ENCODE measurements at places on chromosomes 5 and 9.

DNA sequence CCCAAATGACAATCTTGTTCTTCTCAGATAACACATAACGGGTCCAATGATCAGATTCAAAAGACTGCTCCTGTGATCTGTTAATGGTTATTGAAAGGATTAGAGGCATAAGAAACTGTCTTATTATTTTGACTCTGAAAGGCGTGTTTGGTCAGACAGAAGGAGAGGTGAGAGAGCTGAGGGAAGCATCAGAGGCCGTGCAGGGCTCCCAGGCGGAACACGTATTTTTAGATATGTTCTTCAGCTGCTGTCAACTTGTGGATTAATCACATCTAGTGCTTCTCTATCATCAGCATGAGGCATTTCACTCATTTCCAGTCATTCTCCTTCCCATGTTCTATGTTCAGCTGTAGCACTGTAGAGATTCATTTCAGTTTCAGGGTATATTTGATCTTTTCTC is 199.8 kb downstream of the MAPKAP1 start:
- DNase-seq: no peak

DNA sequence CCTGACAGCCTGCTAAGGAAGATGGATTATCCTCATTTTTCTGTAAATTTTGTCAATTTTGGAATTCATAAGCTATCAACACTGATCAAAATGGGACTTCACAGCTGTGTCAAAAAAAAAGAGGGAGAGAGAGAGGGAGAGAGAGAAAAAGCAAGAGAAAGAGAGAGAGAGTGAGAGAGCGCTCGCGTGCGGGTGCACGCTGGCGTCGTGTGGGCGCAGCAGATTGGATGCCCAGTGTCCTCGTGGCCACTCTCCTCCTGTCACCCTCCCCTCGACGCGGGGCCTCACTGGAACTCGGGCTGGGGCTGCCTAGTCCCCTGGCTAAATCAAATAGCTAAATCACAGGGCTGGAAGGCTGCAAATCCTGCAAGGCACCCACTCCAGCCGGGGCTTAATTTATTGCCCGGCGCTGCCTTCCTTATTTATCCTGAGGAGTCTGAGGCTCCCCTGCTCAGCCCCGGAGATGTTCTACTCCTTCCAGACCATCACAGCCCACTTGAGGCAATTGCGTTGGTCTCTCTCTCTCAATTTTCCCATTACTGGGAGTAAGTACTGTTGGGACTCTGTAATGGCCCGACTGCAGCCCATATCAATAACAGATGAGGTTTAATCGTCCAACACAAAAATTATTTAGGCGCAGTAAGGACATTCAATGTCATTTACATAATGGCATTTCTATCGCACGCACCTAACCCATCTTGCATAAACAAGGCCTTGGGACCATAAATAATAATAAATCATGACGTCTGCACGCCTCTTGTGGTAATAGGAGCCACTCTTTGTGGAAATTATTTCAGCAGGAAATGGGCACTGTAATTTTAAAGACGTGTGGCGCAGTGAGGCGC is 94.2 kb downstream of the PAX5 start:
- DNase-seq: no peak

DNA sequence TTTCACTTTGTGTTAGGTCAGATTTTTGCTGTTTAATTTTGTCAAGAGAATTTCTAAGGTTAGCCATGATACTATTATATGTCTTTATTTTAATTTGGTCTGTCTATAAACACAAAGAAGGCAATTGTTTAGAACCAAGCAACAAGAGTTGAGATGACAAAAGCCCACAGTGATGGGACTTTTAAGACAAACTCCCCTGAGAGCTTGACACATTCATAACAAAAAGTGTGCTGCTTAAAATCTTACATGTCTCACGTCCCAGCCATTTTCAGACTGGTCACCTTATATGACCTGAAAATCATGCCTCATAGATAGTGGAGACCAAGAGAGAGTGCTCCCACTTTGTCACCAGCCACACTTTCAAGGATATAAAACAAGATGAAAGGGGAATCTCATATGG is 21.6 kb upstream of the NNT start:
- no peak for DNase-seq

DNA sequence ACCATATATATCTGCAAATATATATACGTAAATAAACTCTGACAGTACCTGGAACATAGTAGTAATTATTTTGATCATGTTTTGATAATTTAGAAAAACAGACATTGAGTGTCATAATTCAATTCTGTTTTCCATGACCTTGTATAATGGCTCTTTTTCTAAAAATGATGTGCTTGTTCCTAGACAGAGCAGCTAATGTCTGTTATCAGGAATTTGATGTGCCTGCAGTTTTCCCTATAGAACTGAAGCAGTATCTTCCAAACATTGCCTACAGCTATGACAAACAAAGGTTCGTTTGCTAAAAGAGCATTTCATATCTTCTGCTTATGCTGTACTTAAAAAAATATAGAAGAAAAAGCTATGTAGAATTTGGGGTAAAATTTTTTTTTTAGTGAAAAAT is 5.3 kb downstream of the SETD9 start:
- DNase-seq: no peak

DNA sequence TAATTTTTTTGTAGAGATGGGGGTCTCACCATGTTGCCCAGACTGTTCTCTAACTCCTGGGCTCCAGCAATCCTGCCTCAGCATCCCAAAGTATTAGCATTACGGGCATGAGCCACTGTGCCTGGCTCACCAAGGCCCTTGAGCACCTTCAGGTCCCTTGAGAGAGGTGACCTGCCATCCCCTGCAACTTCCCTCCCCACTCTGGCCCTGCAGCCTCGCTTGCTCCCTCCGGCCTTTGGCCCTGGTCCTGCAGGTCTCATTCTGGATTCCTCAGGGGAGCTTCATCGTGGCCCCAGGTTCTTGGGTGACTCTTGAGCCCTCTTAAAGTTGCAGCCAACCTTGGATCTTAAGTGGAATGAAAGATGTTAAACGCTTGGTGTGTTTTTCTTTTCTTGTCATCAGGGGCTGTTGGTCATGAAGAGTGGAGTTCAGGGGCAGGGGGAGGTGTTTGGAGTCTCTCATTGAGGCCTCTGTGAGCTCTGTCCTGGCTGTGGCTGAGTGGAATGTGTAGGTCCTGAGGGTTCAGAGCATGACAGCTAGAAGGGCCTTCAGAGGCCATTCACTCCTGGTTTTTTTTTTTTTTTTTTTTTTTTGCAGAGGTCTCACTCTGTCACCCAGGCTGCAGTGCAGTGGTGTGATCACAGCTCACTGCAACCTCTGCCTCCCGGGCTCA is 33.0 kb downstream of the PPARGC1B start:
- DNase-seq: no peak

- no peak for DNase-seq
Observed at GRCh38 chr5:115429345-115429940, 115.1 kb downstream of the FEM1C start.

GRCh38 chr9:135798263-135798585 is 96.2 kb downstream of the KCNT1 start:
- no peak for DNase-seq

GRCh38 chr5:34533582-34534522 is 122.3 kb upstream of the RAI14 start:
- no peak for DNase-seq

- DNase-seq: no peak
Observed at GRCh38 chr9:92494856-92495255, 12.6 kb upstream of the ASPN start.

DNA sequence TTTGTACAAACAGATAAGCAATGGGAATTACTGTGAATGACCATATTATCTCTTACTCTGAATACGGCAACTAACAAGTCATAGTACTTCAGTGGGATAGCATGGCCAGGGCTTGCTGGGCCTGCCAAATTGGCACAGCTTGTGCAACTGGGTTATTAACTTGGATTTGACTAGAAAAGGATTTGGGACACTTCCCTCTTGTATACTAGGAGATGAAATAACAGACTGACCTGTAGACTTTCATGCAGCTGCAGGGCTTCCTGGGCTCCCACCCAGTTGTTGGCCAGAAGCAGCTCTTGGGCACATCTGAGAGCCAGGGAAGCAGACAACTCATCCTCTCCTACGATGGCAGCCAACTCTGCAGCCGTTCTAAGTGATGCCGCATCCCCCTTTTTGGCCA is 39.8 kb downstream of the CNOT8 start:
- no peak for DNase-seq

DNA sequence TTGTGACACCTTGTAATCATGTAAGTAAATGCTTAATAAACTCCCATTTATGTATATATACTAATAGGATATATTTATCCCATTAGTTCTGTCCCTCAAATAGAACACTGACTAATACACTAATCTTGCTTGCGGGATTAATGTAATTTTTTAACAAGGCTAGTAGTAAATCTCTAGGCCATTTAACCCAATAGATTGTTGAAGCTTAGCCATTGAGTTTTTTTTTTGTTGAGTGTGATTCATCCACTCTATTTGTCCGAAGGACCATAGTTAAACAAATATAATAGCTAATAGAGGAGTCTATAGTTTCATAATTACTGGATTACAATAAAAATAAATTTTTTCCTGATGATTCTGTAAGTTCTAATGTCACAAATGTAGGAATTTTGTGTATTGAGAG is 474.4 kb downstream of the CDH9 start:
- no peak for DNase-seq

GRCh38 chr5:107542831-107543231 is 127.9 kb downstream of the EFNA5 start:
- DNase-seq: no peak

GRCh38 chr9:8857926-8858595 is 1058.5 kb upstream of the DMAC1 start:
- no peak for DNase-seq

- no peak for DNase-seq
Observed at GRCh38 chr5:161086461-161086860, 234.4 kb upstream of the ATP10B start.

DNA sequence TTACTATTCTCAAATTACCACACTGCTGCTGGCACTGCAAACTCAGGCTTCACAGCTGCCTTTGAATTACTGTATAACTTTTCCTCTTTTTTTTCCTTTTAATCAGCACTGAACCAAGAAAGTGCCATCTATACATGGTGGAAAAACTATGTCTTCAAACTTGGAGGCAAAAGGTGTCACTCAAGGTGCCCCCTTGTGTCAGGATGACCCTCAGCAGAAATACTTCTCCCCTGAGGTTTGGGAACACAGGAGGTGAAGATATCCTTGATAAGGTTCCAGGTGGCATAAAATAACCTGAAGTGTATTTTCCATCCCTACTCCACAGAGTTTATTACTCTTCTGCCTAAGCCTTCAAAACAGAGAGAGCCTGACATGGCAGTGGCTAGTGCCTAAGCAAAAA is 14.5 kb downstream of the FRMD3 start:
- no peak for DNase-seq

- DNase-seq: no peak
Observed at GRCh38 chr9:20207176-20207575, 415.1 kb downstream of the MLLT3 start.

- no peak for DNase-seq
Observed at GRCh38 chr9:132742821-132743311, 72.6 kb downstream of the GTF3C4 start.

- no peak for DNase-seq
Observed at GRCh38 chr9:33220681-33221567, 19.0 kb upstream of the SPINK4 start.

DNA sequence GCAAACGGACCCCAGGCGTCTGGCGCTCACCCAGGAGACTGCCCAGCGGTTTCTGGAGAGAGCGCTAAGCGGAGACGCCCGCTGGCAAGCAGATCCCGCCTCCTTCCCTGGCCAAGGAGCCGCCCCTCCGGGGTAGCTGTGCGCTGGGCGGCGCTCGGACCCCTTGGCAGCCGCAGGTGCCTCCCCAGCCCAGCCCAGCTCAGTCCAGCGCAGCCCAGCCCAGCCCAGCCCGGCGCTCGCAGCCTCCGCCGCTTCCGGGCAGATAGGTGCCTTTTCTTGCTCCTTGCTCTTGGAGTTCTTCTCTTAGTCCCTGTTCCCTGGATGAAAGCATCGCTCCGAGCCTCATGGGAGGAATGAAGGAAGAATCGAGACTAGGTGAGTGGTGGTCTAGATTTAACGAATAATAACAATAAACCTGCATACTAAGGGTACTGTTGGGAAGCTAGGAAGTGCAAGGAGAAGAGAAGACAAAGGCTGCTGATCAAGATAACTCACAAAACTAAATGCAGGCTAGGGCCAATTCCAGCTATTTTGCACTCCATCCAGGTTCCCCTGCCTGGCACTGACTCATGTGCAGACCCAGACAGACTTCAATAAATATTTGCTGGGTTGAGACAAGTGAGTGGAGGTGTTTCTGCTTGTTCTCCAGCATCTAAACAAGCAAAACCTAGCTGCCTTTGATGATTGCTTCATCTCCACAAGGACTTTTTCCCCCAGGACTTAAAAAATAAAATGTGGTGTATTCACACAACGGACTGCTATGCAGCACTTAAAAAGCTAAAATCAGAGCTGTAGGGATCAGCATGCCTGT is at the start of gene STK32A:
TSS of gene STK32A (plus strand) at position 202 of the 811 bp plus-strand sequence. CDS start 4,609 bp downstream, outside the sequence.
- no peak for DNase-seq

DNA sequence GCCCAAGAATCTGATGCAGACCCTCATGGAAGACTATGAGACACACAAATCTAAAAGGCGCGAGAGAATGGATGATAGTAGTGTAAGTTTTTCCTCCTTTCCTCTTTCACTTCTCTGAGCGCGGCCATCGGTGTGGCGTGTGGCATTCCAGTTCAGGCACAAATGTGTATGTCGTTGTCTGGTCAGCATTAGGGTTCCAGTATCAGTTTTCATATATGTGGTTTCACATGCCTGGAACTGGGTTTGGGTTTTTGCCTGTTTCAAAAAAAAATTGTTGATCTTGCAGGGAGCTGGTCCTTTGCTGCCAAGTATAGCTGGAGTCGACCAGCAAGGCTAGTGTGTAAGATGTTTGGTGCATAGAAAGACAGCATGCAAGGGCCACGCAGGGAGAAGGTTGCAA is 51.5 kb downstream of the C9orf152 start:
- DNase-seq: no peak

GRCh38 chr9:108468364-108468763 is 387.4 kb downstream of the ACTL7B start:
- DNase-seq: peak; percentile 4

DNA sequence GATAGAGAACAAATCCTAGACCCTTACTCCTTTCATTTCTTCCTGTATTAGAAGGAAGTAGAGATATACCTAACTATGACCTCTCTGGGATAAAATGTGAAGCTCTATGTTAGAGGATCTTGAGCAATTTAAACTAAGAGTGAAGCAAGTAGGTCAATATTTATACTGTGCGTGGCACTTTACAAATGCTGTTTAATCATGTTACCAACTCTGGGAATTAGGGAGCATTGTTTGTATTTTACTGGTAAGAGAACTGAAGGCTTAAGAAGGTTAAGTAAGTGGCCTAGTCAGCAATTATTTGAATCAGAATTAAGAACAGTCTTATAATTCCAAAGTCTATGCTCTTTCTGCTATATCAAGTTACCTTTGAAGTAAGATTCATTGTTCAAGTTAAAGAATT is 12.0 kb downstream of the TNC start:
- no peak for DNase-seq

- no peak for DNase-seq
Observed at GRCh38 chr5:32217886-32218396, 43.8 kb upstream of the GOLPH3 start.

- no peak for DNase-seq
Observed at GRCh38 chr5:95801961-95802360, 20.6 kb downstream of the GLRX start.

- DNase-seq: no peak
Observed at GRCh38 chr5:10861423-10861790, 100.4 kb upstream of the DAP start.

- no peak for DNase-seq
Observed at GRCh38 chr9:14909961-14910805, at the start of gene FREM1. Gene FREM1 (minus strand): TSS chr9:14910428. CDS start chr9:14868977, 41,451 bp downstream.

- DNase-seq: no peak
Observed at GRCh38 chr9:8268881-8269280, 469.3 kb upstream of the DMAC1 start.

- DNase-seq: peak; percentile 18
Observed at GRCh38 chr5:141877356-141878185, 639 bp downstream of the PCDH1 start.

Measured in stimulated activated CD4-positive, alpha-beta T cell treated with anti-CD3 and anti-CD28 coated beads, Interleukin-4, amount 100 ng/mL, for 24 hours (primary cell).